ENCODE measurements at places on chromosomes 16 and 17.

GRCh38 chr16:84315422-84315821, 20.7 kb downstream of the WFDC1 start:
- no peak for DNase-seq

- DNase-seq, result peak; percentile 25
Measured at GRCh38 chr17:43791589-43791988, 11.4 kb downstream of the CFAP97D1 start.

- peak; percentile 50 for DNase-seq
Measured at GRCh38 chr17:40341808-40342503, 22.6 kb downstream of the GJD3 start.

DNA sequence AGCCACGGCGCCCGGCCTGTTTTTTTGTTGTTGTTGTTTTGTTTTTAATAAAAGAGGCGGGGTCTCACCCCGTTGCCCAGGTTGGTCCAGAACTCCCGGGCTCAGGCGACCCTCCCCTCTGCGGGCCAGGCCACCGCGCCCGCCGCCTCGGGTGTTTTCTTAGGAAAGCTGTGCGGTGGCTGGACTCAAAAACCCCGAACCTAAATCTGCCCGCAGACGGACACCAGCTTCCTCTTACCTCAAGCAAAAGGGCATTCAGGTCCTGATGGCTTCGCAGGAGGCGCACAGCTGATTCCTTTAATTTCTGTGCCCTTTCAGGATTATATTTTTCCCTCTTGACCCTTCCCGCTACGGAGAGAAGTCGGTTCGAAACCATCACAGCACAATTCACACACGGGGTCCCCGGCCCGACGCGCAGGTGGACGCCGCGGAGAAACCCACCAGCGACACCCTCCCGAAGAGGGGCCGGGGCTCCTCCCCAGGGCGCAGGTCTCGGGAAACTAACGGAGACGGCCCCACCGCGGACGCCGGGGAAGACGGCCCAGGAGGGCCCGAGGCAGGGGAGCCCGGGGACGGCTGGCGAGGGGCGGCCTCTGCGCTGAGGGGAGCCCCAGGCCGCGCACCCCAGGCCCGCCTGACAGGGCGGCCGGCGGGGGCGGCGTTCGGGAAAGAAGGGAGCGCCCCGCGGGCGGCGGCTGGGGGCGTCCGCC, 653 bp downstream of the FANCA start:
- DNase-seq, result no peak

- DNase-seq, result no peak
Measured at GRCh38 chr16:48978501-48978900, 303.1 kb downstream of the CBLN1 start.

- no peak for DNase-seq
Measured at GRCh38 chr17:48499248-48499647, 31.6 kb downstream of the HOXB1 start.

GRCh38 chr17:33266611-33267010, 26.5 kb downstream of the ASIC2 start:
- DNase-seq, result no peak

DNA sequence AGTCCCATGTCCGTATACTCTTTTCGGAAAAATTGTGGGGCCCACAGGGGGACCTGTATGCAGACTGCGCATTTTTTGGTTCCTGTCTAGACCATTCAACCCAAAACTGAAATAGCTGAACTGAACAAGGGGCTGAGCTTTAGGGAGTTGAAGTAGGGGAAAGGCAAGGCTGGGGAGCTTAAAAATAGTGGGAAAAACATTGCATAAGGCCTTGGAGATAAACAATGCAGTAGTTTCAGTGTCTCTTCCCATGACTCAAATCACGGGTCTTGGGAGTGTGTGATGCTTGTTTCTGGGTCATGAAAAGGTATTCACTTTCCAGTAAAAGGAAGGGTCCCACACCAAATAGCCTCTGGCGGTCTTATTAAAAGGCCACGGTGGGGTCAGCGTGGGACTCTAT, 402.8 kb upstream of the SALL1 start:
- DNase-seq, result no peak

DNA sequence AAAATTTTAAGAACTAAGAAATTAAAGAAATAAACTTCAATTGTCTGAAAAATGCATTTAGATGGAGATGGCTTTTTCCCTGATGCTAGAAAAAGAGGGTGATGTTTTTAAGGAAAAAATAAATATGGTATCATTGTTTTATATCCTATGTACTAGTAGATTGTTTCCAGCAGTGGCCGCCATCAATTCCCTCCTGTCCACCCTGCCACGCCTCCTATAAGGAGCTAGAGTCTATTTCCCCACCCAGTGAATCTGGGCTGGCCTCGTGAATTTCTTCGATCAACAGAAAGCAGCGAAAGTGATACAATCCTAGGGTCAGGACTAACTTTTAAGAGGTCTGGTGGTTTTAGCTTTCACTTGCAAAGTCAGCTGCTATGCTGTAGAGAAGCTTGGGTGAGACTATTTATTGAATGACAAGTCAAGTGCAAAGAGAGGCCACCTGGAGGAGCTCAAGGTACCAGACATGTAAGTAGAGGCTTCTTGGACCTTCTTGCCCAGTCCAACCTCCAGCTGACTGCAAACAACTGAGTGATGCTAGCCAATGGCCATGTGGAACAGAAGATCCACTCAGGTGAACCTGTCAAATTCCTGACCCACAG, 80.9 kb upstream of the MTMR4 start:
- no peak for DNase-seq

DNA sequence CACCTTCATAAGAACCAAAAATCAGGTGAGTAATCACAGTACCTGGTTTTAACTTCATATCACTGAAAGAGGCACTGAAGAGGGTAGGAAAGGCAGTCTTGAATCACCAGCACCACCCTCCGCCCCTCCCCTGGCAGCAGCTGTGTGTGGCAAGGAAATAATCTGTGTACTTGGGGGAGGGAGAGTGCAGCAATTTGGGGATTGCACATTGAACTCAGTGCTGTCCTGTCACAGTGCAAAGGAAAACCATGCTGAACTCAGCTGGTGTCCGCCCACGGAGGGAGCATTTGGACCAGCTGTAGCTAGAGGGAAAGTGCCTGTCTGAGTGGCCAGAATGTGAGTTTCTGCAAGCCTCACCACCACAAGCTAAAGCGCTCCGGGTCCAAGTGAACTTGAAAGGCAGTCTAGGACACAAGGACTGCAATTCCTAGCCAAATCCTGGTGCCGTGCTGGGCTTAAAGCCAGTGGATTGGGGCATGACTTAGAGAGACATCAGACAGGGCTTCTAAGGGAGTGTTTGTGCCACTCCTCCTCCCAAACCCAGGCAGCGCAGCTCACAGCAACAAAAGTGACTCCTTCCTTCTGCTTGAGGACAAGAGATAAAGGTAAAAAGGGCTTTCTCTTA, 39.7 kb upstream of the ALDH3A1 start:
- no peak for DNase-seq

GRCh38 chr16:87828907-87829621, 40.2 kb downstream of the SLC7A5 start:
- DNase-seq, result no peak

GRCh38 chr16:27485126-27485525, 64.6 kb downstream of the GTF3C1 start:
- DNase-seq, result no peak

DNA sequence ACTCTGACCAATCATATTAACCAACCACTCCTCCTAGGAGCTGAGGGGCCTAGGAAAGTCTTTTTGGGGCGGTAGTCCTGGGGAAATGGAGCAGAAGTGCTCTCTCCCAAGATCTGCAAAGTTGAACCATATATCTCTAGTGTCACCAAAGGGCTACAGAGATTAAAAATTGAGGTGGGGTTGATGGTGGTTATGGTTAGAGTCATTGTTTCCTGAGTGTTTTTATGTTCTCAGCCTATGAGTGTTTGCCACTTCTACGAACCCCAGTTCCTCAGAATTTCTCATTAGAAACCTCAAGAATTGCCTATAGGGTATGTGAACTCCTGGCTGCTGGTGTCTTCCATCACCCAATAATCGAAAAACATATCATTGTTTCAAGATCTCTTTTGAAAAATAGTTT, 217.8 kb downstream of the CDRT15L2 start:
- no peak for DNase-seq

- DNase-seq, result no peak
Measured at GRCh38 chr17:72691017-72691416, 401.5 kb downstream of the SLC39A11 start.

- DNase-seq, result no peak
Measured at GRCh38 chr17:60908324-60908723, 230.7 kb downstream of the BCAS3 start.

DNA sequence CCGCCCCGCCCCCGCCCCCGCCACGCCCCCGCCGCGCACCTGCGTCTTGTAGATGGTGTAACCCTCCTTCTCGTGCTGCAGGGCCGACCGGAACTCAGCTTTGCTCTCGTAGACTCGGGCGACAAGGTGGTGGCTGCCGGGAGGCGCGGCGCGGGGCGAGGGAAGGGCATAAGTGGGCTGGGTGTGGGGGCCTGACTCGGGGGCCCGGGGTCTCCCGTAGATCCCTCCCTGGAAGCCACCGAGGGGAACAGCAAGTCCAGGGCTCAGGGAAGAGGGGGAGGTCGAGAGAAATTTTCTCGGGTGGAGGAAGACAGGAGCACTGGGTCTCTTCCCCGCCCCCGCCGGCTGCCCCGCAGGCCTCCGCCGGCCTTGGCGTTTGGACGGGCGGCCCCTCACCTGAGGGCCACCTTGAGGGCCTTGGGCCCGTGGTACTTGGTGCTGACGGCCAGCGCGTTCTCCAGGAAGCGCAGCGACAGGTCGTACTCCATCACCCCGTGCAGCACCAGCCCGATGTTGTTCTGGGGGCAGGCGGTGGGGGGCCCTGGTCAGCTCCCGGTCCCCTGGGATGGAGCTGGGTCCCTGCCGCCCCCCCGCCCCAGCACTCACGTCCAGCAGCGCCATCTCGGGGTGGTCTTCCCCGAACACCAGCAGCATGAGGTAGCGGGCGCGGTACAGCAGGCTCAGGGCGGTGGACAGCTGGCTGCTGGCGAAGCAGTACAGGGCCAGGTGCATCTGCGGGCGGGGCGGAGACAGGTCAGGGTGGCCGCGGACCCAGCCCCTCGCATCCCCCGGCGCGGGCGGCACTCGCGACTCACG, 19.4 kb downstream of the CLUH start:
- no peak for DNase-seq

DNA sequence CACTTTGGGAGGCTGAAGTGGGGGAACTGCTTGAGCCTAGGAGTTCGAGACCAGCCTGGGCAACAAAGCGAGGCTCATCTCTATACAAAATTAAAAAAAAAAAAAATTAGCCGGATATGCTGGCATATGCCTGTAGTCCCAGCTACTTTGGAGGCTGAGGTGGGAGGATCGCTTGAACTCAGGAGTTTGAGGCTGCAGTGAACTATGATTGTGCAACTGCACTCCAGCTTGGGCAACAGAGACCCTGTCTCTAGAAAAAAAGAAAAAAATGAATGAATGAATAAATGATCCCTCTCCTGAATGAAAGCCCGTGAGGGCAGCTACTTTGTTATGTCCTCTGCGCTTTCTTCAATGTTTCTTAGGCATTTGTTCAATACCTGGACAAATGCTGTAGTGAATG, 27.7 kb upstream of the DHX8 start:
- DNase-seq, result no peak

DNA sequence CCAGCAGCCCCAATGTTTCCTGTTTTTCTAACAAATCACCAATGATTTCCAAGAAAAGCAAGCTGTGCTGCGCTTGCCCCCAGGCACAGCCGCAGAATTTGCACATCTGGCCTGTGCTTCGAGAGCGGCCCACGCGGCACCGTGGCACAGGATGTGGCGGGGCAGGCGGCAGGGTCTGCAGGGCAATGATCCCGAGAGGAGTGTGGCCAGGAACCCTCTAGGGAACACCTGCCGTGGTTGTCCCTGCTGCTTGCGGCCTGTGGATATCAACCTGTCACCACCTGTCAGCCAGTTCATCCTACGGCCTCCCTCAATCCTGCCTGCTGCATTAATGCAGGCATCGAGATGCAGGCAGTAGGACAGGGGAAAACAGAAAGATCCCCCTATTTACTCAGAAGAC, 24.0 kb downstream of the PIK3R5 start:
- peak; percentile 68 for DNase-seq

DNA sequence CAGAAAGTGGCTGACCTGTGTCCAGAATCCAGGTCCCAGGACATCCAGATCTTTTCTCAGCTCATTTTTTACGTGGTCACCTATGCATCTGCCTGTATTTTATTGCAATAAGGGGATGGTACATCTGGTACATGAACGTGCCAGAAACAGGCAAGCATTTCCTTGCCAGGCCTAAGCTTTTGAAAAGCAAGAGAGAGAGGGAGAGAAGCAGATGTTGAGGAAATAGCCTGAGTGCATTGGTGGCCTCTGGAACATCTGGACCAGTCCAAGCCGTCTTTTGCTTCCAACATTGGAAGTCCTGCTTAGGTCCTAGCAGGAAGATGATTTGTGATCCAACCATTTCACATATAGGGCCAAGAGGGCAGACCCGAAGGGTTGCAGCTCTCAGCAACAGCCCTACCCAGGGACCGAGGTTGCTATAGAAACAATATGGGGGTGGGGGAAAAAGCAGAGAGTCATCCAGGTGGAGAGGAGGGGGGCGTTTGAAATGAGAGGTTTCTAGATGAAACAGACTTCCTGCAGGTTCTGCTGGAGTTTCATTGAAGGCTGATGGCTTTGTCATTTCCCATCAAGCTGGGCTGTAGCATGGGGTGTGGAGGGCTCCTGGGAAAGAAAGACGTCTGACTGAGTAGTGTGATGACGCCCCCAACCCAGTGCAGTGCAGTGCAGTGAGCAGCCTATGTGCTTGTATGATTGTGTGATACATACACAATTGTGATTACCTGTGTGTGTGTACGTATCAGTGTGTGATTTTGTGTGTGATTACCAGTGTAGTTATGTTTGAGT, 61.6 kb downstream of the SHISA6 start:
- no peak for DNase-seq

DNA sequence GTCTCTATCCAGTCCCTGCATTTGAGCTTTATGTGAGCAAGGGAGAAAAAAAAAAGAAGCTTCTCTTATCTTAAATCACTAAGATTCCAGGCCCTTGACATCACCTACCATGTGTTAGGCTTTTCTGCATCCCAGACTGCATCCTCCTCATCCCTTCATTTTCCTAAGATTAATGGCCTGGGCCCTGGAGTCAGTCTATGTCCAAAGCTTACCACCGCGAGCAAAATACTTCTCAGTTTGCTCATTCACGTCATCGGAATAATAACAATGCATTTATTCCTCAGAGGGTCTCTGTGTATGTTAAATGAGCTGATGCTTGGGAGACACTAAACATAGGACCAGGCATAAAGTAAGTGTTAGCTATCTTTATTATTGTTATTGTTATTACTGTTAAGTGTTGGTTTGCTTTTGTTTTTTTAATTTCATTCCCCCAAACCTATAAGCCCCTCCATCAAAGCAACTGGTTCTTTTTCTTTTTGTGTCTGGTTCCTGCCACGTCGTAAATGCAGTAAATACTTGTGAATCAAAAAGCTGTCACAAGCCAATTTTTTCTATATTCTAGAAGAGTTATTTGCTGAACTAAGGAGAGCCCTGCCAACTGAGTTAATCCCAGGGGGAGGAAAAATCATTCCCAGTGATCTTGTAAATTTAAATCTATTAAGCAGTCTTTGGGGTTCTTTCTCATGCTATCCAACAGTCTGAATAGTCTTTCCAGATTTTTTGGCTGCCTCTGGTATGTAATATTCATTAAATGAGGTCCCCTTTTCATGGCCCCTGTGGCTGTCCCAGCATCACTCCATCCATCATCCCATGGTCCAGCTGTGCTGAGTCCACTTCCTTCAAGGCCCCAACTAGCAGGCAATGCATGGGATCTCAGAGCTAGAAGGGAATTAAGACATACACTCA, 46.5 kb downstream of the VAT1L start:
- DNase-seq, result no peak

GRCh38 chr16:68973611-68974120, 130.3 kb downstream of the TANGO6 start:
- no peak for DNase-seq

GRCh38 chr17:63189082-63189481, 223.0 kb downstream of the TANC2 start:
- no peak for DNase-seq

- peak; percentile 65 for DNase-seq
Measured at GRCh38 chr16:11253009-11253994, 2.7 kb downstream of the SOCS1 start.
